ENCODE measurements at places on chromosomes 13 and 19. TPM values are rescaled to one million over a fixed set of nuclear protein-coding genes. Genes with fewer than 3 reads are reported as not detected.

DNA sequence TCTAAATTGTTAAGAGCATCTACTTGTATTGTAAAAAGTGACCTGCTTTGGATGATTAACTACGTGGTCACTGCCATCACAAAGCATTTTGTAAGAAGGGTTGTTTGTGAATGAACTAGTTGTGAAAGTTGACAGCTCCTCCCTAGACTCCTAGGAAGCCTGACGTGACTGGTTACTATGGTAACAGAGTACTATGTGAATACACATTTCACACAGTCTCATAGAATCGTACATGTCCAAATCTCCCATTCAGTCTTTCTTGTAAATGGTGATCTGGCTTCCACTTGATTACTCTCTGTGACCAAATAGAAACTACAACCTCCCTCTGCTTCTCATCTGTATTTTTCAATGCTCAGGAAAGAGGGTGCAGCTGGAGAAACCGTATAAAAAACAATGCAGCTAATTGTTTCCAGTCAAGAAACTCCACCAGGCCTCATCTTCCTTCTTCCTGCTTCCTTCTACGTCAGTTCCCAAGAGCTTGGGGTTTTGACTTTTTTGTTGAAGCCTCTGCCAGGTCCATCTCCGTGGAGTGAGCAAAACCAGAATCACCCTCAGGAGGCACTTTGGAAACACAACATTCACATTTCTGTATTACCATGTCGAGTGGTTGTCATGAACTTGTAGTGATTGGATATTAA, 83.4 kb downstream of the GPC6 start:
- DNase-seq: peak; percentile 5

DNA sequence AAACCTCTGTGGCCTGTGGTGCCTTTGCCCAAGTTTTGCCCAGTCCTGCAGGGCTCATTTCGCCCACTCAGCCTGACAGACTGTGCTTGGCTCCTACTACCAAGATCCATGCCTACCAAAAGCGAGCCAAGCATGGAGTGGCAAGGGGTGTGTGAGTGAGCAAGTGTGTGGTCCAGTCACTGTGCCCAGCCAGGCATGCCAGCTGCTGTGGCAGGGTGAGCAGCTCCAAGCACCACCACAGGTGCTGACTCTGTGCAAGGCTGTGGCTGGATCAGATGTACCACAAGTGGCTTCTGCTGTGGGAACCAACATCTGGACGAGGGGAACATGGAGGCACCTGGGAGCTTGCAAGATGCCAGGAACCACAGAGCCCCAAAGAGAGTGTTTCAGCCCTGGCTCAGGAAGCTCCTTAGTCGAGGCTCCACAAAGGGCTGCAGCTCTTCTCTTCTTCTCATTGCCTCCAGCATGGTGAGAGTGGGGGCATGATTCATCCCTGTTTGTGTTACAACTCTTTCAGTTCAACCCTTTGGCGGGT, 1564.2 kb upstream of the MIR17HG start:
- no peak for DNase-seq

Gene UBE2L5
- total RNA-seq: 0.99 TPM

GRCh38 chr13:95643936-95644598, 439 bp downstream of the DZIP1 start:
- DNase-seq: no peak

Gene LILRA6
- total RNA-seq: 1.4 TPM

Gene SOX1
- total RNA-seq: not detected

GRCh38 chr13:60837806-60838205, 440.8 kb downstream of the TDRD3 start:
- peak; percentile 49 for DNase-seq

DNA sequence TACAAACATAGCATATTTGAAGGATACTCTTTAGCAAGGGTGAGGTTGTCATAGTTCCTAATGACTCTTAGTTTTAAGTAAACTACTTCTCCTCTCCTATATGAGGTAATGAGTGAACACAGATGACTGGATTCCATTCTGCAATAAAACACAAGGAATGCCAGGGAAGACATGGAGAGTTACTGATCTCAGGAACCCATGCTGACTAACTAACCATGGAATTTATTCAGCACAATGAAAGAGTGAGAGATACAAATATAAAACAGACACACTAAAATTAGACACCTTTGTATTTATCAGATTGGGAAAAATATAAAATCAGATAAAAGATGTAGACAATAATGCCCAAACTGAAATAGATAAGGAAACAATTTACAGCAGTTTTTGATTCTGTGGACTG, 1525.9 kb upstream of the SLC10A2 start:
- no peak for DNase-seq

DNA sequence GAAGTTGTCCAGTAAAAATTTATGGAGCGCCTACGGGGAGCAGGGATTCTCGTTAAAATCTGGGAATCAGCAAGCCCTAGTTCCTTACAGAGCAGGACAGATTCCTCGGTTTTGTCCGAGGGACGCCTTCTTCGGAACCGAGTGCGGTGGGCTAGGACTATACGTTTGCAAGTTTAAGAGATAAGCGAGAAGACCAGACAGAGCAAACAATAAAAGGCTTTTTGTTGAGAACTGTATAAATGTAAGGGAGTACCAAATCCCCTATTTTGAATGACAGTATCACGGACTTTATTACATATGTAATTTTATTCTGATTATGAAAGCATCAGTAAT, 971 bp upstream of the ANKRD10 start:
- no peak for DNase-seq

GRCh38 chr19:55437410-55437809, 5.7 kb downstream of the SHISA7 start:
- peak; percentile 15 for DNase-seq

GRCh38 chr13:33279414-33280278, 5.9 kb downstream of the STARD13 start:
- no peak for DNase-seq

Gene CLEC4G
- 0.20 TPM for total RNA-seq

GRCh38 chr13:47832458-47832972, 168.6 kb downstream of the SUCLA2 start:
- DNase-seq: no peak

DNA sequence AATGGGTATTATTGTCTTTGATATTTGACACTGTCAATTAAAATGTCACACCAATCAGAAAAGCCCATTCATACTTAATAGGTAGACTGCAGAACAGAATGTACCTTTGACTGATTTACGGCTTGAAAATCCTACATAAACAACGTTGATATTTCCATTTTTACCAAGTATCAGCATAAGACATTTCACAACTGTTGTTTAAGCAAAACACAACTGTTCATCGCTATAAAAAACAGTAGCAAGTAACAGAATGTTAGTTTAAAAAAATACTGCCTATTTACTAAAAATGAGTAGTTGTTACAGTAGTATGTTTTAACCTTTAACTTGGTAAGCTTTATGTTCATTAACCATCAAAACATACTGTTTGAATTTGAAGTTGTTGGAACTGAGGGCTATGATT, 1096.6 kb downstream of the PCDH17 start:
- DNase-seq: no peak

DNA sequence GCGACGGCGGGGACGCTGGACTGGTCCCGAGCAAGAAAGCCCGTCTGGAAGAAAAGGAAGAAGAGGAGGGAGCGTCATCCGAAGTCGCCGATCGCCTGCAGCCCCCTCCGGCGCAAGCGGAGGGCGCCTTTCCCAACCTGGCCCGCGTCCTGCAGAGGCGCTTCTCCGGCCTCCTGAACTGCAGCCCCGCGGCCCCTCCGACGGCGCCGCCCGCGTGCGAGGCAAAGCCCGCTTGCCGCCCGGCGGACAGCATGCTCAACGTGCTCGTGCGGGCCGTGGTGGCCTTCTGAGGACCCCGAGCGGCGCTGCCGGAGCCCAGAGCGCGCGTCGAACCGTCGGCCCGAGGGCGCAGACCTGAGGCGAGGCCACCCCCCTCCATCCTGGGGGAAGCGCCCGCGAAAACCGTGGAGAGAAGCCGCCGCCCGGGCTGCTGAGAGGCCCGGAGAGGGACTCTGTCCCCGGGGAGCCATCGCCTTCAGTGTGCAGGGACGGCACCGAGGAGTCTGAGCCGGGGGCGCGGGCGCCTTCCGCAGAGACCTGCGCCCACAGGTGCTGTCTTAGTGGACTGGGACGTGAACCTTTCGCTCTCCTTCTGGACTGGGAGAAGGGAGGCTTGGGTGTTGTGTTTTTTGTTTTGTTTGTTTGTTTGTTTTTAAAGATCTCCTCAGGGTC, 3.5 kb downstream of the IER2 start:
- DNase-seq: peak; percentile 16

Gene CYP2B6
- 0.20 TPM for total RNA-seq

DNA sequence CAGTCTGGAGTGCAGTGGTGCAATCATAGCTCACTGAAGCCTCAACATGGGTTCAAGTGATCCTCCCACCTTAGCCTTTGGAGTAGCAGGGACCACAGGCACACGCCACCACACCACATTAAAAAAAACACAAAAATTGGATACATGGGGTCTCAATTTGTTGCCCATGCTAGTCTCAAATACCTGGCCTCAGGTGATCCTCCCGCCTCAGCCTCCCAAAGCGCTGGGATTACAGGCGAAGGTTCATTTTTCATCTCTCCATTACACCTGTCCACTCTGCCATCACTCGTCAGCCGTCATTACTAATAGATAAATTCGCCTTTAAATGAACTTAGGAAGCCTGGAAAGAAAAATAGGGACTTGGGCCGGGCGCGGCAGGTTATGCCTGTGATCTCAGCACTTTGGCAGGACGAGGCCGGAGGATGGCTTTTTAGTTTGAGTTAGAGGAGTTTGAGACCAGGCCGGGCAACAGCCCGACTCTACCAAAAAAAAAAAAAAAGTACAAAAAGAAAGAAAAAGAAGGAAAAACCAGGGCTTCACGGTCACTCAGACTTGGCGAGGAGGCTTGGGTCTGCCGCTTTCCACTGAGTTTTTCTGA, 685 bp upstream of the SUPT5H start:
- DNase-seq: no peak

DNA sequence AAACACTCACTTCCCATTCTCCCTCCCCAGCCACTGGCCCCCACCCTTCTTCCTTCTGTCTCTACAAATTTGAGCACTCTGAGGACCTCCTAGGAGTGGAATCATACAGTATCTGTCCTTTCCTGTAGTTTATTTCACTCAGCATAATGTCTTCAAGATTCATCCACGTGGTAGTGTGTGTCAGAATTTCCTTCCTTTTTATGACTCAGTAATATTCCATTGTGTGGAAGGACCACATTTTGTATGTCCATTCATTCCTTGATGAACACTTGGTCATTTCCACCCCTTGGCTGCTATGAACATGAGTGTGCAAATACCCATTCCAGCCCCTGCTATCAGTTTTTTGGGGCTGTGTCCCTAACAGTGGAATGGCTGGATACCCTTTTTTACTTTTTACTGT, 9.8 kb downstream of the KLF2 start:
- no peak for DNase-seq

Gene SIGLEC11
- total RNA-seq: 0.79 TPM

DNA sequence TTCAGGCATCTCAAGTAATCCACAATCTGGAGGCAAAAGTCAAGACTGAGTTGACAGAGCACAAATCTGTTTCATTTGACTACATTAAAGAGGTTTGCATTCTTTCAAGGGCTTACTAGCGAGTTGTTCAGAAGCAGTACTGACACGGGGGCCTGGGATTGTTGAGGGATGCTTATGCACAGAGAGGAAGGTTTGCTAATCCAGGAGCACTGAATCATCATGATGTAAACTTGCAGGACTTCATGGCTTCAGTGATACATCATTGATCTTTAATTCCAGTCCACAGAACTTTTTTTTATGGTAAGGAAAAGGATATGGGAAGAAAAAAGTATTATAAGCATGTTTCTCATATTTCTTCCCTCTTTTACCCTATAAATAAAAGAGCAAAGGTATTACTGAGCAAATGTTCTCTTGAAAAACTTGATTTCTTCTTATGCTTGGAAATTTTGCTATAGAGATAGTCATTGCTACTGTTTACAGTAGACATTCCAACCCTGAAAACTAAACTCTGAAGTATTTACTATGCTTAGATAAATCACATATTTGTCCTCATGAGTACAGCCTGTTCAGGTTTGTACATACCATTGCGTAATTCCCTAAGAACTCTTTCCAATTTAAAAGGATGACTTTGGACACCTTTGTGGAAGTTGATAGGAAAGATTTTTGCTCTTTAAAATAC, 65.8 kb upstream of the KPNA3 start:
- DNase-seq: no peak

Gene SIGLEC12
- not detected for total RNA-seq

Gene RFXANK
- total RNA-seq: 34.1 TPM

- no peak for DNase-seq
Measured at GRCh38 chr13:77386046-77386445, 59.2 kb upstream of the MYCBP2 start.

DNA sequence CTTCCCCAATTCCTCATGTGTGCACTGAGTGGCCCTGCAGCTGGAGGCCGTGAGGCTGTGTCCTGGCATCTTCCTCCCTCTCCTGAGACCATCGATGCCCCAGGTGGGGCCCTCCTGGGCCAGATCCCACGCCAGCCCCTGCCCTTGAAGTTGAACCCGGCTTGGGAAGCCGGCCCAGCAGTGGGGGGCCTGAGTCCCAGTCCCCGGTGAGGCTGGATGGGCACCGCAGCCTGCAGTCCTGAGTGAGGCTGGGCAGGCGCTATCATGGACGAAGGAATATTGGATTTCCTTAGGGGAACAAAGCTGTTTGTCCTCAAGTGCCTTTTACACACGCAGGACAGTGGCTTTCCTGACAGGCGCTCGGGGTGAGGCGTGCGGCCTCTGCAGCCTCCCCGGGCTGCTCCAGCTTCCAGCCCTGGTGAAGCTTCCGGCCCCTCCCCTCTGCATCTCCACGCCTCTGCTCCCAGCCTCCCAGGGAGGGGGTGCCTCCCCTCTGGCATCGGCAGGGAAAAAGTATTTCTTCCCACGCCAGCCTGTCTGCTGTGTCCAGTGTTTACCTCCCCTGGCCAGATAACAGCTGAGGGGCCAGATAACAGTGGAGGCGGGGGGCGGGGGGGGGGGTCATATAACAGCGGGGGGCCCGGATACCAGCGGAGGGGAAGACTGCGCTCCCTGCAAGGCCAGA, 159.5 kb downstream of the KDM4B start:
- DNase-seq: peak; percentile 10

Gene PODNL1
- total RNA-seq: 0.20 TPM

- DNase-seq: peak; percentile 26
Measured at GRCh38 chr13:36124236-36124822, 6.9 kb downstream of the DCLK1 start.

DNA sequence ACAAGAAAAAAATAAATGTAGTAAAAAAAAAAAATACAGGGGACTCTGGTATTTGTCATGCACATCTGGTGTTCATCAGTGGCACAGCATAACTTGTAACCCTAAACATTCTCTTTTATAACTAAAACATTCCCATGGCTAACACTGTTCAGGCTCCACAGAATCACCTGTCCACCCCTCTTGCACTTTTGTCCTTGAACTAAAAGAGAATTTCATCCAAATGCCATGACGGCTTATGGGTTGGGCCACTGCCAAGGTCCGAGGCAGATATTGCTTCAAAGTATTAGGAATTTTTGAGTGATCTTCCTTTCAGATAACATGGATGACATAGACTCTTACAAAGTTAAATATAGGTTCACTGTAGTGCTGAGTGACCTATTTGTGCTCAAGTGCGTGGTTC, 25.7 kb upstream of the SERP2 start:
- DNase-seq: peak; percentile 25

DNA sequence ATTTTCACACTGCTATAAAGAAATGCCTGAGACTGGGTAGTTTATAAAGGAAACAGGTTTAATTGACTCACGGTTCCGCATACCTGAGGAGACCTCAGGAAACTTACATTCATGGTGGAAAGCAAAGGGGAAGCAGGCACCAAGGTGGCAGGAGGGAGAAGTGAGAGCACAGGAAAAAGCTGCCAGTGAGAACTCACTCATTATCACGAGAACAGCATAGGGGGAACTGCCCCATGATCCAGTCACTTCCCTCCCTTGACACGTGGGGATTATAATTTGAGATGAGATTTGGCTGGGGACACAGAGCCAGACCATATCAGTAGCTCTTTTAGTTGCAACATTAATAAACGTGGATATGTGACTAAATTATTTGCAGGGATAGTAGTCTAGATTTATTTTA, 4.3 kb upstream of the KCTD4 start:
- DNase-seq: no peak

Data from skin of body (tissue), 3 donors.